ENCODE measurements at places on chromosomes 1 and 21. TPM values are rescaled to one million over a fixed set of nuclear protein-coding genes. Genes with fewer than 3 reads are reported as not detected.

DNA sequence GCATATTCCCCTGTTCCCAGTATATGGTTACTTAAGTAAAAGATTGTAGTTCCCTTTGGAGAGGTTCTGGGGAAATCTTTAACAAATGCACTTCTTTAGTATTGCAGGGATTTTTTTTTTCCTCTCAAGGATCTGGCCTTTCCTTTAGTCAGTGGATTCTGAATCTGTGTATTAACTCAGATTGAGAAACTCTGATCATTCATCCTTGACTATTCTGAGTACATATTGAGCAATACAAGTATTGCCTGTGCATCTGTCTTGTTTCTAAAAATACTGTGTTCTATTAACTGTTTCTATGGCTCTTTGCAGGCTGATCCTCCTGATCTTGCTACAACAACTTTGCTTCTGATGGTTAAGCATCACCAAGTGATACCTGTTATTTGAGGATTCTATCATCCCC is 67.8 kb upstream of the FGGY start:
- DNase-seq: no peak

The FUCA1 gene
- 21.6 TPM for total RNA-seq

GRCh38 chr1:232905331-232906034 is 44.9 kb upstream of the NTPCR start:
- peak; percentile 25 for DNase-seq

DNA sequence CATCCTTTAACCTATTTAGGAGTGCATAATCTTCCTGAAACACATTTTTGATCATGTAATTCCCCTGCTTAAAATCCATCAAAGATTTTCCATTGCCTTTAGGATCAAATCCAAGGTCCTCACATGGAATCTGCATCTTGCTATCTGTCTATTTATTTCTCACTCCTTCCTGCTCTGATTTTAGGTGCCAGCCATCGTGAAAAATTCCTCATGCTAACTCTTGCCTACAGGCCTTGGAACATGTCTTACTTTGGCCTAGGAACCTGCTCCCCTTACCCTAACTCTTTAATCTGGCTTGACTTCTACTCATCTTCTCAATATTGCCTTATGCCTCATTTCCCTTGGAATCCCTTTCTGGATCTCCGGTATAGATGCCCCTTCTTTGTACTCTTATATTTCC is 1074.3 kb downstream of the TTLL7 start:
- no peak for DNase-seq

The FCER1G gene
- not detected for total RNA-seq

The MTARC2 gene
- total RNA-seq: 1.8 TPM

GRCh38 chr1:33819290-33819912 is 44.5 kb upstream of the HMGB4 start:
- no peak for DNase-seq

GRCh38 chr1:215376544-215377264 is 190.4 kb upstream of the KCTD3 start:
- no peak for DNase-seq

GRCh38 chr1:35371506-35371905 is 103.0 kb downstream of the ZMYM4 start:
- DNase-seq: no peak

DNA sequence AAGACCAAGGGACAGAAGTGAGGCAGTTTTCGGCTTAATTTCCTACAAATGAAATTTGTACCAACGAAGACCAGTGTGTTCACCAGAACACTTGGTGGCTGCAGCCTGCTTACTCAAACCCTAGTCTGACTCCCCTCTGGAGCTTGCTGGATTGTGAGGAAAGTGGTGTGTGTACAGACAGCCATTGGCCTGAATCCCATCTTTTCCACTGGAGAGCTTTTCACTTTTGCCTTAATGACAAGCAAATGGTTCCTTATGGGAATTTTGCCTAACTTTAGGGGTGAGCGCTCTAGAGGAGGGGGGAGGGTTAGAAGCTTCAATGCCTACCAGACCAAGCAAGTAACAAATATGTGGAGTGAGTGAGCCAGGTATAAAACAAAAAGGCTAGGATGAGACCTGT is 17.3 kb downstream of the METTL13 start:
- no peak for DNase-seq

The CBR1 gene
- total RNA-seq: 130 TPM

DNA sequence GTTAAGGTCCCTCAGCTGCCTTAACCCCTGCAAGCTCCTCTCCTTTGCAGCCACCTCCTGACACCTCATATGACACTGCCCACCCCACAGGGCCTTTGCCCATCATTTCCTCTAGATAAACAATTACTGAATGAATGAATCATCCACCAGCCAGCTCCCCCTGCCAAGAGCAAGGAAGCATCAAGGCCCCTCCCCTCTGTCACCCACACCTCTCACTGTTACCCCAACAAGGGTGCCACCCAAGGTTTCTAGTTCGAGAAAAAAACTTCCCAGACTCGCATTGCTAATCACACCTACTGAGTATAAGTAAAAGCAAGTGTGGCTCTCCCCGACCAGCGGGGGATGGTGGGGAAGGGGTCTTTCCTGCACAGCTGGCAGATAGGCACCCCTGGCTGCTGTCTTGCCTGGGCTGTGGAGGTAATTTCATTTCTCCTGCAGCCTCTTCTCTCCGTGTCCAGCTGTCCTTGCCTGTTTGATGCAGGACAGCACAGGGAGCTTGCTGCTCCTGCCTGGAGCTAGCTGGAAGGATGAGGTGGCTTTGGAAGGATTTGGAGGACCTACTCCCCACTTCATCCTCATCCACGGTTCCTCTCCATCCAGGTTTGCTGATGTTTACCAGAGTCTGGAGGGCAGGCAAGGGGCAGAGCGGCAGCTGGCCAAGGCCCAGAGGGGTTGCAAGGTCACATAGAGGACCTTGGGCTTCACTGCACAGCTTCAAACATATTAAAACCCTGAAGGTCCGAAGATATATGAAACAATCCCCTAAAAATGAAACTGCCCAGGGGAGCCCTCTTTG is 33.1 kb upstream of the LBR start:
- peak; percentile 74 for DNase-seq

GRCh38 chr1:71572038-71572437 is 491.2 kb upstream of the ZRANB2 start:
- DNase-seq: no peak

GRCh38 chr1:242468784-242469183 is 55.7 kb downstream of the PLD5 start:
- DNase-seq: peak; percentile 14

DNA sequence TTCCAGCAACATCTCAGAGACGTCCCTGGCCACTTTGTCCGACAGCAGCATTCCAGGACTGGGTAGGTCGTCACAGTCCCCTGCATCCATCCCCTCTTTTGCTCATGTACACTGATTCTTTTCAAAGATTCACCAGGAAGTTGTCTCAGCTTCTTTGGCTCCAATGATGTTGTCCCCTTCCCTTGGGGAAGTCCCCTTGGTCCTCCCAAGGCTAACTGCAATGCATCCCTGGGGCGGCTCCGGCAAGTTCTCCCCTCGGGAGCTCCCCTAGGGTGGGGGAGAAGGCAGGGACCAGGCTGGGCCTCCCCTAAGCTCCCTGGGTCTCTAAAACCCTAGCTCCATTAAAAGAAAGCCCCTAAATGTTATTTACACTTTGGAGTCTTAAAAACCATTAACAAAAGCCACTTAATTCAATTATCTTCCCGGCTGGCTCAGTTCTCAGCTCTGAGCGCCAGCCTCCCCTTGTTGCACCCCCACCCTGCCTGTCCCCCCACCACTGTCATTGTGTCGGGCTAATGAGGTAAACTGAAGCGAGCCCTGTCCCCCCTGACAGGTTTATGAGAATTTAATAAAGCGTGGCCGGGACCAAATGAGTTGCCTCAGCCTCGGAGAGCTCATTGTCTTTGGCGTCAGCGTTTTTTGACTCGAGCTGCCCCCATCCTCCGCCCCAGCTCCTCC is 25.3 kb downstream of the KNCN start:
- no peak for DNase-seq

The ACTN2 gene
- 0.34 TPM for total RNA-seq

DNA sequence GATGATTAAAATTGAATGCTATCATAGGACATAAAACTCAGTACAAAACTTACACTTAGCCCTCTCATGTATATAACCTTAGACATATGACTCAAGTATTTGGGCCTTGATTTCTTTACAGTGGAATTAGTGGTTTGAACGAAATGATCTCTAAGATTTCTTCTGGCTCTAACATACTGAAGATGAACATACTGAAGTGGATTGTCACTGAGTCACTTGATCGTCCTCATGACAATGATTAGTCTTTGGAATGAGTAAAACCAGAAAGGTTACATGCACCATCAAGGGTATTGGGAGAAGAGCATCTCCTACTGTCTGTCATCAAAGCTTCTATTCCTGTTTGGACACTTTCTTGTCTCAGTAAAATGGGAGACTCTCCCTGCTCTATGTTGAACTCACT is 17.4 kb downstream of the FMN2 start:
- no peak for DNase-seq

- peak; percentile 10 for DNase-seq
These were observed 47.4 kb upstream of the DOCK7 start for GRCh38 chr1:62735491-62736171.

DNA sequence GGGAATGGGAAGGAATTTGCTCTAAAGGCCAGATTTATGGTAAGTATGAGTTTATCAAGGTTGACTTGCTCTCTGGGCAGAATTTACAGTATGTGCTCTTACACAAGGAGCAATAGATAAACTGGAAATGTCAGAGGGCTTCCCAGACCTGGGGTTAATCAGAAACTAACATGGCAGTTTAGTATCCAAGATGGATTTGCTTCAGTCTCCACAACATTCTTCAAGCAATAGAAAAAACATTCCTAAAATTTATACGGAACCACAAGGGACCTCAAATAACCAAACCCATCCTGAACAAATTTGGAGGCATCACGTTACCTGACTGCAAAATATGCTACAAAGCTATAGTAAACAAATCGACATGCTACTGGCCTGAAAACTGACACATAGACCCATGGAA is 606.7 kb upstream of the CHRM3 start:
- DNase-seq: no peak

DNA sequence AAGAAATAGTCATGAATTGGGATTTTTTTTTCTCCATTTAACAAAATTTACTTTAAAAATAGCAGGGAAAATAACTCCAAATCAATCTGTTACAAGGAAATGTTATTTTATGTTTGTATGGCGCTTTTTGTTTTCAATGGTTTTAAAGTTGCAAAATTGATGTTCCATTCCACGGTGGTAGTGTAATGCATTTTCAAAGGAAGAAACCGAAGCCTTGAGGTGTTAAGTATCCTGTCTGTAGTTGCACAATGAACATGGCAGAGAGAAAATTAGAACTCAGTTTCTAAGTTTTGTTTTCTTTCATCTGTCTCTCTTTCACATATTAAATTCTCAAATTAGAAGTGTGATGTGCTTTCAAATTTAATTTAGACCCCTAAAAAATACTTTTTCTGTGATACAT is 841.8 kb downstream of the USP25 start:
- DNase-seq: no peak

- DNase-seq: no peak
These were observed 8.1 kb upstream of the RNF187 start for GRCh38 chr1:228478912-228479711.

The TRABD2B gene
- total RNA-seq: not detected

The SYDE2 gene
- 6.5 TPM for total RNA-seq

The CD1B gene
- total RNA-seq: not detected

DNA sequence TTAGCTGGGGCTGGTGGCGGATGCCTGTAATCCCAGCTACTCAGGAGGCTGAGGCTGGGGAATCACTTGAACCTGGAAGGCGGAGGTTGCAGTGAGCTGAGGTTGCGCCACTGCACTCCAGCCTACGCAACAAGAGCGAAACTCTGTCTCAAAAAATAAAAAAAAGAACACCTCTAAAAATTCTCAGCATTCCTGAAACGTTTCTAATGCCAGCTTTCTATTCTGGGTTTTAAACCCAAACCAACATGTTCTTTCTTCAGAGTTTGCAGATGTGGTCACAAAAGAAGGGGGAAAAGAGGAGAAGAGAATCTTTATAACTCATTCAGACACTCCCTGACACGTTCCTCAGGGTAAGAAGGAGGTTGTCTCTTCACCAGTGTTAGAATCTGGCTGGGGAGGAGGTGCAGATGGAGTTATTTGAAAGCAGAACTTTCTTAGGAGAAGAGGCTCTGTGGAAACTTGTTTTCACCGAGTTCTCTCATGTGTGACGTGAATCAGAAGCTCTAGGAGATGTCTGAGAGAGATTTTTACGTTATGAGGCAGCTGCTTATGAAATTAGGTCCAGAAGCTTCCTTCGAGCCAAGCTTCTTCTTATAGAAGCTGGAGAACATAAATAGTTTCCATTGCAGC is 17.8 kb upstream of the CNR2 start:
- DNase-seq: no peak

- DNase-seq: no peak
These were observed 83.7 kb upstream of the CTTNBP2NL start for GRCh38 chr1:112312315-112312714.

DNA sequence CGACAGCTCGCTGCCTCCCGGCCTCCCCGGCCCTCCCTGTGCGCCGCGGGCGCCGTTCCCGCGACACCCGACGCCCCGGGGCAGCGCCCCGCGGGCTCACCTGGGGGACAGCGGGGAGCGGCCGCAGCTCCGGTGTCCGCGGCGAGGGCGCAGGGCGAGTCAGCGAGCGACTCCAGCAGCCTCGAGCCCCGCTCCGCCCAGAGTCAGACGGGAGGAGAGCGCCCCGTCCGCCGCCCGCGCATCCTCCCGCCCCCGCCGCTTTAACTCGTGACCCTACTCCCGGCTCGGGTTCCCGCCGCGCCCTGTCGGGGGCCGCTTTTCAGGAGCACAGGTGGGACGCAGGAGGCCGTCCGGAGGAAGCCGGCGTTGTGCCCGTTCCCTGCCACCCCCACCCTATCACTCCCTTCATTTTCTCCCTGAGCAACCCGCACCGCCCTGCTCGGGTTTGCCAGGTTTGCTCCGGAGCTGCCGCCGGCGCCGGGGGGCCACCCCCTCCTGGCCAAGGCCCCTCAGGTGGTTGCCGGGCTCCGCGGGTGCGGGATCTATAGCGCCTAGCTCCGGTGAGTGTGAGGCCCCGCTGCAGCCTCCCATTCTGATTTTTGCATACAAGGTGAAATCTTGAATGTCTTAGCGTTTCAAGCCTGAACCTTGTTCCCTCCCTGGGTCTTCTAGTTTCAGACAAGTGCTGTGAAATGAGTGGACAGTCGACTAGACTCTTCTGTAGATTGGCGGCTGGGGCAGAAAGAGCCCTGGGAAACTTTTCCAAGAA is at the start of gene MCOLN3:
TSS of gene MCOLN3 (minus strand) at position 205 of the 769 bp plus-strand sequence. CDS start 3,140 bp downstream, outside the sequence.
- peak; percentile 77 for DNase-seq

The C1orf53 gene
- total RNA-seq: 28.6 TPM

DNA sequence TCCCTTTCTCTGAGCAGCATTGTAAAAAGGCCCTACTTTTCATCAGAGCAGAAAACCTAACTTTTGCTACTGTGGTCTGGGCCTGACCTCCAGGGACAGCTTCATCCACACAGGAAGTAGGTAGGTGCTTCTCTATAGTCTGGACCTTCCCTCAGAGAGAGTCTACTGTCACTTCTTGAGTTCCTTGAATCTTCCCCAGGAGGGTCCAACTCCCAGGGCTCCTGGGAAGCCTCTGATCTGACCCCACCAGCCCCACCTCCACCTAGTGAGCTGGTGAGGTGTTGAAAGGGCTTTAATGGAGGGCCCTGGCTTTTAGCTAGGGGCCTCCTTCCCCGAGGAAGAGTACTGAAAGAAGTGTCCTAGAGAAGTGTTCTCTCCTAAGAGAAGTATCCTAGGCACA is 2.7 kb upstream of the VANGL2 start:
- DNase-seq: no peak
